ENCODE measurements at places on chromosomes 1 and 21.

DNA sequence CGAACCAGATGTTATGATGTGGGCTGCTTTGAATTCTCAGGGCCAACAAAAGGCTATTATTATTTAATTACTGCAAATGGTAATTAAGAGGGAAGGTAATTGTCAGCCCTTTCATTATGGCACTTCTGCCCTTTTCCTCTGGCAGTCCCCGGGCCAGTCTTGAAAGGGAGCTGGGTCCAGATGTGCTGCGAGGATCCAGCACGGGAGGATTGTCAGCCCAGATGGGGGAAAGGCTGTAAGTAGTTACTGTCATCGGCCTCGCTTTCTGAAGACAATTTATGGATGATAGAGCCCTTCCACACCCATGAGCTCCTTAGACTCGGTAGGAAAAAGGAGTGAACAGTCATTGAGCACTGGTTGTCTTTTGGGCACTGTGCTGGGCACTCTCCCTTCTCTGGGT, 8.7 kb upstream of the ZNF362 start:
- no peak for DNase-seq

DNA sequence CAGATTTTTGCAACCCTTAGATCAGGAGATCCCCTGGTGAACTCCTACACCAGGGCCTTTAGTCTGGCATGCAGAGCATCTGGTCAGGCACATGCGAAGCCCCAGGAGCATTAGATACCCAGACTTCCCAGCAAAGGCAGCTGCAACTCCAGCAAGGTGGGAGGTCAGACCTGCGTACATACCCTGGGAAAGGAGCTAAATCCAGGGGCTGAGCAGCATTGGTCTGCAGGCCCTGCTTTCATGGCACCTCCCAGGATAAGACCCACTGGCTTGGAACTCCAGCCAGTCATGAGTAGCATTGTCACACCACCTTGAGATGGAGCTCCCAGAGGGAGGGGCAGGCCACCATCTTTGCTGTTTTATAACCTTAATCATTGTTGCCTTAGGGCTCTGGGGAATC, 92.3 kb downstream of the KCNT2 start:
- no peak for DNase-seq

DNA sequence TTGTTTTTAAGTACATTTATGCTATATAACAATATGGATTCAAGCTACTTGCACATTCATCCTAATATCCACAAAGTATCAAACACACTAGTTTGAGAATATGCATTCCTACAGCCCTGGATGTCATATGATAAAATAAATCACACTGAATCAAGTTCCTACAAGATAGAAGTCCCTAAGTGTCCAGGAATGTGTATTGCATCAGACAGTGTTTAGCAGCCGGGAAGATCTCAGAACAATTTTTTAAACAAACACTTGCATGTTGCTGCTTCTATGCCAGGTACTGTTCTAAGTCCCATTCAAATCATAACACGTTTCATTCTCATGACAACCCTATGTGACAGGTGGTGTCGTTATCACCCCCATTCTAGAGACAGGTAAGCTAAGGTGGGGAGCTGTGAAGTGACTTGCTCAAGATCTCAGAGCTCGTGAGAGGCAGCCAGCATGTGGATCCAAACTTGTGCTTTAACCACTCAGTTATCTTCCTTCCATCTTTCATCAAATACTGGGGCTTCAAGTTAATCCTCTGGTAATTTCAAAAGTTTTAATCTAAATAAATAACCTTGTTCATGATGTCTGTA, 68.3 kb upstream of the KIF26B start:
- no peak for DNase-seq

DNA sequence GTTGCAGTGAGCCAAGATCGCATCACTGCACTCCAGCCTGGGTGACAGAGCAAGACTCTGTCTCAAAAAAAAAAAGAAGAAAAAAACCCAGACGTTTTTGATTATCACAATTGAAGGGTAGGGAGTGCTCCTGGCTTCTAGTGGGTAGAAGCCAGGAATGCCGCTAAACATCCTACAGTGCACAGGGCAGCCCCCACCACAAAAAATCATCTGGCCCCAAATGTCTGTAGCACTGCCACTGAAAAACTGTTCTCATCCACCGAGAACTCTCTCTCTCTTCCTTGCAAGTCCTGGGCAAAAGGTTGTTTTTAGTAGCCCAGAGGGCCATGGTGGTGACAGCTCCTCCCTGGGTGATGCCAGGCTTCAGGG, 35.6 kb upstream of the GPR157 start:
- peak; percentile 11 for DNase-seq

- DNase-seq = no peak
Observed at GRCh38 chr1:53276902-53277281, 38.6 kb upstream of the MAGOH start.
